HL-60 (cell line): ENCODE measurements at places on chromosomes 3 and 15.

DNA sequence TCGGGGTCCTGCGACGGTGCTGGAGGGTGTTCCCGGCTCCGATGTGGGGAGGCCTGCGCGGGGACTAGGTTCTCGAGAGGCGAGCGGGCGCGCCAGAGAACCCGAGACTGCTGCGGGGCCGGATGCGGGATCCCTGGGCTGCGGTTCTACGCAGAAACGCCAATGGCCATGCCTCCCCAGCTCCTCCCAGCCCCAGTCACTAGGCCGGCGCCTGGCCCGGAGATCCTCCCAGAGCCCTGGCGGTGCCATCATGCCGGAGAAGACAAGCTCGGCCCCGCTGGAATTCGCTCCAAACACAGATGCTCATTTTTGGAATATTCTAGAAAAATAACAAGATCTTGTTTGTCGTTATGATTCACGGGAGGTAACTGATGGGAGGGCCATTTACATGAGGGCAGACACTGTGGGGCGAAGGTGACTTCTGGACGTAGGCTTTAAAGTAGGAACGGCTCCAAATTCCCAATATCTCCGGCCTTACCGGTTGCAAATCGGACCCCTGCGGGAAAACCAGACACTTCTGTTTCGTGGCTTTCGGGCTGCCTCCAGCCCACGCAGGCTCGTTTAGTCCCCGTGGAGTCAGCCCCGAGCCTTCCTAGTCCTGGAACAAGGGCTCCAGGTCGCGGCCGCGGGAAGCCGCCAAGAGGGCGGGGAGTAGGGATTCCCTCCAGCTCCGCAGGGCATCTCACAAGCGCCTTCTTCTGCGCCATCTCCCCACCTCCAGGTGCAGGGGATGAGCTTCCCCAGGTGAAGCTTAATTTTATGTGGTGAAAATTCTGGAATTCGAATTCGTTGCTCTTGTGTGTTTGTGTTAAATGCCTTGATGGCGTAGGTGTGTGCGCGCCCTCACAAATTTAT, 74.8 kb upstream of the POLG start:
- DNase-seq, result no peak

GRCh38 chr3:30308131-30308530, 298.3 kb upstream of the TGFBR2 start:
- no peak for DNase-seq

DNA sequence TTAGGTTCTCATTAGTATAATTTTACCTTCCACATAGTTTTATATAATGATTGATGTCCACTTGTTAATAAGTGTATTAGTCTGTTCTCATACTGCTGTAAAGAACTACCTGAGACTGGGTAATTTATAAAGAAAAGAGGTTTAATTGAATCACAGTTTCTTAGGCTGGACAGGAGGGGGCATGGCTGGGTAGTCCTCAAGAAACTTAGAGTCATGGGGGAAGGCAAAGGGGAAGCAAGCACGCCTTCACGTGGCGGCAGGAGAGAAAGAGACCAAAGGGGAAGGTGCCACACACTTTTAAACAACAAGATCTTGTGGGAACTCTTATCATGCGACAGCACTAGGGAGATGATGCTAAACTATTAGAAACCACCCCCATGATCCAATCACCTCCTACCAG, 19.2 kb downstream of the DZIP3 start:
- DNase-seq, result no peak

GRCh38 chr3:153242896-153243295, 80.9 kb downstream of the RAP2B start:
- DNase-seq, result no peak

- no peak for DNase-seq
Measured at GRCh38 chr15:99706557-99707303, 26.5 kb downstream of the LYSMD4 start.

DNA sequence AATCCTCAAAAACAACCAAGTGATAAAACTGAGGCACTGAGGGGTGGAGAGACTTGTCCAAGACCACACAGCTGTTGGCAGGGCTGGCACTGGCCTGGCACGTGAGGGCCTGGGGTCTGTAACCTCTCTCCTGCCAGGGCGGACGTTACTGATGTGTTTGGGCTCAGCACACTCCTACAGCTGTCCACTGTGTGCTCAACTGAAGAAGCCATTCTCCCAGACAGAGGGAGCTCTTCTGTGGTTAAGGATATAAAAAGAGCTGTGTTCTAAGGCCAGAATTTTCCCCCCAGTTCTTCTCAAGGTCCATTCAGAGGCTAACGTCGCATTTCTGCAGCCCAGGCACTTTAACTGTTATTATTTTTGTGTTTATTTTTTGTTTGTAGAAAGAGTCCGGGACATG, 429.0 kb upstream of the ATP11B start:
- DNase-seq, result no peak

DNA sequence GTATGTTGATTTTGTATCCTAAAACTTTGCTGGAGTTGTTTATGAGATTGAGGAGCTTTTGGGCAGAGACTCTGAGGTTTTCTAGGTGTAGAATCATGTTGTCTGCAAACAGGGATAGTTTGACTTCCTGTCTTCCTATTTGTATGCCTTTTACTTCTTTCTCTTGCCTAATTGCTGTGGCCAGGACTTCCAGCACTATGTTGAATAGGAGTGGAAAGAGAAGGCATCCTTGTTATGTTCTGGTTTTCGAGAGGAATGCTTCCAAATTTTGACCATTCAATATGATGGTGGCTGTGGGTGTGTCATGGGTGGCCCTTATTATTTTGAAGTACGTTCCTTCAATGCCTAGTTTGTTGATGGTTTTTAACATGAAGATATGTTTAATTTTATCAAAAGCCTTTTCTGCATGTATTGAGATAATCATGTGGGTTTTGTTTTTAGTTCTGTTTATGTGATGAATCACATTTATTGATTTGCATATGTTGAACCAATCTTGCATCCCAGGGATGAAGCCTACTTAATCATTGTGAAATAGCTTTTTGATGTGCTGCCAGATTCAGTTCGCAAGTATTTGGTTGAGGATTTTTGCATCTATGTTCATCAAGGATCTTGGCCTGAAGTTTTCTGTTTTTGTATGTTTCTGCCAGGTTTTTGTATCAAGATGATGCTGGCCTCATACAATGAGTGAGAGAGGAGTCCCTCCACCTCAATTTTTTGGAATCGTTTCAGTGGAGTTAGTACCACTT, 188.1 kb downstream of the MINAR1 start:
- no peak for DNase-seq
